ENCODE measurements at places on chromosomes 13 and 19. TPM values are rescaled to one million over a fixed set of nuclear protein-coding genes. Genes with fewer than 3 reads are reported as not detected.

ZNF525 gene
- 10.2 TPM for total RNA-seq

ZSWIM4 gene
- 8.4 TPM for total RNA-seq

CCDC8 gene
- total RNA-seq: 12.8 TPM

ZNF181 gene
- total RNA-seq: 20.8 TPM

PSG6 gene
- total RNA-seq: not detected

GZMM gene
- not detected for total RNA-seq

RYR1 gene
- under 0.01 TPM for total RNA-seq

ADGRL1 gene
- 5.1 TPM for total RNA-seq

SOX1 gene
- total RNA-seq: not detected

ZNF625 gene
- total RNA-seq: 9.4 TPM

NAPSA gene
- total RNA-seq: not detected

Data from hair follicle dermal papilla cell (primary cell).